Fibroblast of skin of back (primary cell): ENCODE measurements at places on chromosomes 6 and 20.

DNA sequence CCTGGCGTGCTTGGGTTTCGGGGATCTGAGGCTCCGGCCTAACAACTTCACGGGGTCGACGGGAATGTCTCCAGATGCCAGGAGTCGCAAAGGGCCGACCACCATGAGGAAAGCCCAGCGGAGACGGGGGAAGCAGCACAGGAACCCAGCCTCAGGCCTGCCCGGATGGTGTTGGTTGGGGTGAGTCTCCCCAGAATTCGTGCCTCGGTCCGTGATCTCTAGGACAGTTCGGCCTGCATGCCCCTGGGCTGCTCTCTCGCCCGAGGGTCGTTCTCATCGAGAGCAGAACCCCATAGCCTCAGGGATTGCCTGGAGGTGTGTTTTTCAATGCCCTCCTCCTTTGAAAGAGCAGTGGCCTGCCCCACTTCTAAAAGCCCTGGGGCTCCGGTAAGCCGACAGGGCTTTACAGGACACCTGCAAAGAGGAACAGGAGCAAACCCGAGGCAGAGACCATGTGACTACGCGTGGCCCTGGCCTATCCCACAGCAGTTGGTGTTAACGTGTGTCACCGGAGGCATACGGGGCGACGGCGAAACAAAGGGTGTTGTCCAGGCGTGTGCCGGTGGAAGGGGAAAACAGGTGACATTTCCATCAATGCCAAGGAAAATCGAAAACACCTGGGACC, 973.1 kb upstream of the DEFB115 start:
- no peak for DNase-seq

- peak; percentile 82 for DNase-seq
These were observed 18.7 kb upstream of the TOP1 start for GRCh38 chr20:41009946-41010345.

DNA sequence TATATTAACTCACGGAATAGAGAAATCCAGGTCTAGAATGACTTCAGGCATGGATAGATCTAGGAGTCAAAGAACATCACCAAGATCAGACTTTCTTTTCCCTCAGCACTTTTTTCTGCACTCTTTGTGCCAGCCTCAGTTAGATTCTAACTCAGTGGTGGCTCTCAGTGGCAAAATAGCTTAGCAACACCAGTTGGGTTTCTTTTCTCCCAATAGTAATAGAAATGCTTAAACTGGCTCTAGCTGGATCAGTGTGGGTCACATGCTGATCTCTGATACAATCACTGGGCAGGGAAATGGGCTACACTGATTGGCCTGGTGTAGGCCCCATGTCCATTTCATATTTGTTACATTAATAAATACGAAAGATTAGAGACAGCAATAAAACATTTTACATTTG, 44.2 kb upstream of the ARFGEF2 start:
- DNase-seq: no peak

DNA sequence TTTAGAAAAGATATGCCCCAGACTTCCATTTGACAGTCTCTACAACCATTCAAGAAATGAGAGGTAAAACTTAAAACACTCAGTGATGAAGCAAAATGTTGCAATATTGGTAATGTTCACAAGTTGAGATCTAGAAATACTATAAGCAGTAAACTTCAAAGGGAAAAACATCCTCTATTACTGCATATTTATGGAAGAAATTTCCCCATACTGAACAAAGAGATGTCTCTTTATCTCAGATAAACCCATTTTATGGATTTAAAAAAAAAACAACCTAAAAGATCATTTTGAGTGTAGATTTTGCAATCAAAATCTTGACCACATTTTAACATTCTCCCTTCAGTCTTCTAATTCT, 177.8 kb upstream of the TAB2 start:
- no peak for DNase-seq

DNA sequence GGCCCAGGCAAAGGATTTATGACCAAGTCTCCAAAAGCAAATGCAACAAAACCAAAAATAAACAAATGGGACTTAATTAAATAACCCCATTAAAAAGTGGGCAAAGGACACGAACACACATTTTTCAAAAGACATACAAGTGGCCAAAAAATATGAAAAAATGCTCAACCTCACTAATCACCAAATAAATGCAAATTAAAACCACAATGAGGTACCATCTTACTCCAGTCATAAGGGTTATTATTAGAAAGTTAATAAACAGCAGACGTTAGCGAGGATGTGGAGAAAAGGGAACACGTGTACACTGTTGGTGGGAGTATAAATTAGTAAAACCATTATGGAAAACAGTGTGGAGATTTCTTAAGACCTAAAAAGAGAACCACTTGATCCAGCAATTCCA, 71.1 kb downstream of the CEP162 start:
- no peak for DNase-seq

- no peak for DNase-seq
These were observed 76.8 kb downstream of the AKAP7 start for GRCh38 chr6:131212024-131212423.

GRCh38 chr6:167120583-167120903, 2.4 kb upstream of the CCR6 start:
- no peak for DNase-seq

- DNase-seq: peak; percentile 77
These were observed 138.4 kb upstream of the TENT5A start for GRCh38 chr6:81890846-81891245.

- DNase-seq: peak; percentile 68
These were observed 170.2 kb downstream of the PREX1 start for GRCh38 chr20:48657426-48658197.

GRCh38 chr20:53657732-53658131, 64.1 kb upstream of the ZNF217 start:
- DNase-seq: no peak

DNA sequence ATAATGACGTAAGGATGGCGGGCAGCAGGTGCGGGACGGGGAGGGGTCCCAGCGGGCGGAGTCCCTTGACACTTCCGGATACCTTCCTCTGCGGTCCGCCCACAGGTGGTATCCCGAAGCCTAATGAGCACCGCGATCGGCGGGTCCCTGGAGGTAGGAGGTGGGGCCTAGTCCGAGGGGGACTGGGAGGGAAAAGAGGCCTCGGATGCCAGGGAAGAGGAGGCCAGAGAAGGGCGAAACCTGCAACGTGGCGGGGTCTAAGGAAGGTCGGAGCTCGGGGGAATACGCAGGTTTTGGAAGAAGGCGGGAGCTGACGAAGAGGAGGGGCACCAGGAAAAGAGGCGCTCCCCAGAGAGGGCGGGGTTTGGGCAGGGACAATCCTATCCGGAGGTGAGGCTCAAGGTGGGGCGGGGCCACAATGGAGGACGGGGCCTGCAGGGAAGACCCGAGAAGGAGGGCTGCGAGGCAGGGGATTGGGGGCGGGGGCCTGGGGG, 3.7 kb downstream of the PRSS16 start:
- DNase-seq: no peak

- DNase-seq: no peak
These were observed 59.5 kb downstream of the UTRN start for GRCh38 chr6:144344646-144345045.

DNA sequence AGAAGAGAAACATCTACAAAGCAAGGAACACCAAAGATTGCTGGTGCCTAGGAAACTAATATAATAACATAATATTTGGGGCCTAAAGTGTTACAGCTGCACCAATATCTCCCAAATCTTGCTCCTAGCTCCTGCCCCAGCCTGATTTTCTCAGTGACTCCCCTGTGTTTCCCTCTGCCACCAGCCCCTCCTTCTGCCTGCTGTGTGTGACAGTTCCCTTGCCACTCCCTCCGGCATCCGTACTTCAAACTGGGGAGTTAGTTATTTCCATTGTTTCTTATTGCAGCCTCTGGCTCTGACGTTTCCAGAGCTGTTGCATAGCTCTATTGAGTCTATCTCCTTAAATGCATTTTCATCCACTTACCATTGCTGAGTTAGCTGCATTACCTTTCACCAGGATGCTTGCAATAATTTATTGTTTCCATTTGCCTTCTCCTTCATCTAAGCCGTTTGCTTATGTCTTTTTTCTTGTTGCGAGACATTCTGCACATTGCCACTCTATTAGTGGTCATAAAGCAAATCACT, 43.1 kb downstream of the ESR1 start:
- DNase-seq: no peak

DNA sequence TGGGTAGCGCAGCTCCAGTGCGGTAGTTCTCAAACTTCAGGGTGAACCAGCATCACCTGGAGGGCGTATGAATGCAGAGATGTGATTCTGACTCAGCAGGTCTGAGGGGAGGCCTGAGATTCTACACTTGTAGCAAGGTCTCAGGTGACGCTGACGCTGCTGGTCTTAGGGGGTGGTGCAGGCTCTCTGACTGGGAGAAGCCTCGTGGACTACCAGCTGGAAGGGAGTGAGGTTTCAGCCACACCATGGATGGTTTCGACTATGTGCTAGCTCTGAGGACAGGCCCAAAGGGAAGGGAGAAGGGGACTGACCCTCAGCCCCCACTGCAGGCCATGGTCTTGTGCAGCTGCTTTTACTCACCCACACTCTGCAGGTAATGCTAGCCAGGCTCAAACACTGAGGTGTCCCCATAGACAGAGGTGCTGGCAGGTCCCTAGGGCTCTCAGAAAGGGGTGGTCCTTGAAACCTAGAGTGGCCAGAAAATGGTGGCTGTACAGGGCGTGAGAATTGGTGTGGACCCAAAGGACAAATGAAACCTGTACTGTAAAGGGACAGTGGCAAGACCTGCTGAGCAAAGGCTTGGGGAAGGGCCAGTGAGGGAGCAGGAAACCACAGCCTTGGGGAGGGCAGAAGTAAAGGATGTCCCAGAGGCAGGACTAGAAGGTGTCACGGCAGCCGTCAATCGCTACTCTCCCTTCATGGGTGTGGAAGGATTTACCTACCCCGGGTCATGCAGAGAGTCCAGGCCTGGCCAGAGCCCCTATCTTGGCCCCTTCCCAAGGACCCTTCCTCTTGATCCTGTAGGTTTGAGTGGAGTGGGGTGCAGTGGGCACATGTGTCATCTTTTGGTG, 52.7 kb downstream of the EBF4 start:
- DNase-seq: no peak

- peak; percentile 81 for DNase-seq
These were observed 161.4 kb downstream of the LY86 start for GRCh38 chr6:6749702-6750491.

- DNase-seq: no peak
These were observed 52.4 kb downstream of the CEBPB start for GRCh38 chr20:50242863-50243609.

DNA sequence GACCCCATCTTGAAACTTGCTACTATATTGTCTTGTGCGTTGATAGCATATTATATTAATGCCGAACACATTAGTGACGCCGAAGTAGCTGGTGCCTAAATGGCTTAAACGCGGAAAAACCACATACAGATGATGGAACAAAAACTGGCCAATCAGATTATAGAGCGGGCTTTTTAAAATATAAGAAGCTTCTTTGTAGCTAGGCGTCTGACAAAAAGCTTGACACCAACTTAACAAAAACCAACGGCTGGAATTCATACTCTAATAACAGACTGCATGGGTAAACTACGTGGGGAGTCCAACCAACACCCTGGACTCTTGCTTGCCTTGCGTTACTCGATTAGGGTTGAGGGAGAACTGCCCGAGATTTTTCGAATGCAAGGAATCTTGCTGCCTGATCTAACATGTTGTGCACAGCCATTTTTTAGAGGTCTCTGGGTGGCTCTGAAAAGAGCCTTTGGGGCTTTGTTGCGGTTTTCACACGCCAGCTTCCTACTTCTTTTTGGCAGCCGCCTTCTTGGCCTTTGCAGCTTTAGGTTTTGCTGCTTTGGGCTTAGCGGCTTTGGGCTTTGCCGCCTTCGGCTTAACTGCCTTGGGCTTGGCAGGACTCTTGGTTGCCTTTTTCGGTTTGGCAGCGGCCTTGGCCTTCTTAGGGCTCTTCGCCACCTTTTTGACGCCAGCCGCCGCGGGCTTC, 45.7 kb downstream of the OR2B2 start:
- peak; percentile 86 for DNase-seq

- DNase-seq: peak; percentile 58
These were observed 97.6 kb downstream of the MRPL14 start for GRCh38 chr6:44029444-44030185.

DNA sequence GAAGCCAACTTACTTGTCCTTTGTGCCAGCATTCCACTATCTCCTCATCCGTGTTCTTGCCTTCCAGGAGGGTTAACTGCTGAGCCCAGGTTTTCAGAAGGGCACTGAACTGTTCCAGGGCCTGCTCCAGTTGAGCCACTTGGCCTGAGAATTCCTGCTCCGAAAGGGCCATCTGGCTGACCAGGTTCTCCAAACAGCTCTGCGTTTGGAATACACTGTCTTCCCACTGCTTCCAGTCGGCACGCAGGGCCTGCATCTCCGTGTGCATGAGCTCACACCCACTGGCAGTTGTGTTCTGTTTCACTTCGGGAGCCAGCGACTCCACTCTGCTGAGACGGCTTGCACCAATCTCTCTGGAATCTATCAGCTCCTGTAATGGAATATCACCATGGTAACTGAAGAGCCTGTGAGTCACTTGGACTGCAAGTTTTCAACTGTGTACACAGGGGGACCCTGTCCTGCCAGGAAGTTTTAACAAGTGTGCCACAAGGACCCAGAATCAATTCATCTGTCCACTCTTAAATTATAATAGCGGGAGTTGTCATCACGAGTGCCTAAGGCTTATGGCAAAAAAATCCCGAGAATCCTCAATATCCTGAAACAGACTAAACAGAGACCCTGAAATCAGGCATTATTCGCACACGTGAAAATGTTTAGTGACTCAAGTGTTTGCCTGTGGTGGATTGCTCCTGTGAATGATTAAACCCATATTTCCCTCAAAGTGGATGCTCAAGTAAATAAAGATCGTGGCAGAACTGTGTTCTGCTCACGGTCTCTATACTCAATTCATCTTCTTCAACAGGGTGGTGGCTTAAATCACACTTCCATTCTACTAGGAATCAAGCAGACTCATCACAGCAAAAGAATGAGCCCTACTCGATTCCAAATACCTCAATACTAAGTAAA, 255.9 kb downstream of the SYNE1 start:
- peak; percentile 97 for DNase-seq

DNA sequence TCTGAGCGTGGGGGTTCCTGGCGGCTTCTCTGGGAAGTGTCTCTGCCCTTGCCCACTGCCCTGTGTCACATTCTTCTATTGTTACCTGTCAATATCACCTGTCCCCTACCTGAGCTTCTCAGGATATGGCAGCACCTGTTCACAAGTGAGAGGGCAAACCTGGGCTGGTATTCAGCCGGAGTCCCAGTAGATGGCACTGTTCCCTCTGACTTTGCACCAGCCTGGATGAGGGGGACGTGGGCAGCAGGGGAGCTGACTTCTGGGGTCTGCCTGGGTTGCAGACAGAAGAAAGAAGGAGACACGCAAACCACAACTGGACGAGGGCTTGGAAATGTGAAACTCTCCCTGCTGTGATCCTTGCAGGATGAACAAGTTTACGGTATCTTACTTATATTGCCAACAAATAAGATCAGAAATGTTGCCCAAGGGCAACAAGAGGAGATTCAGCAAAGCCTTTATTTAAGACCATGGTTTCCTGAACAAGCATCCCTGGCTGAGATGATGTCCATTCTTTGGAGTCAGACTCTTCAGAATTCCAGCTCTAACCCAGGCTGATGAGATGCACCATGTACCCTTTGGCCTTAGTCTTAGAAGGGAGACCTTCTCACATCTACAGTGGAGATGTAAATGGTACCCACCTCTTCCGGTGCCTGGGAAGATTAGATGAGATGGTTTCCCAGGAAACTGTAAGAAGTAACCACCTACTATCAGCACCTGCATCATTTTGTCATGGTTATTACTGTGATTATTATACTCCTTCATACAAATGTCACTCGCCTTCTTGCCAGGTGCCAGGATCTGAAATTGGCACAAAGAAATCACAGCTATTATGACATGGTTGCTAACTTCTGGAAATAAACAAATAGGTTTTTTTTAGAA, 400.0 kb upstream of the CDH4 start:
- no peak for DNase-seq

GRCh38 chr20:58545565-58546415, 30.6 kb upstream of the APCDD1L start:
- no peak for DNase-seq
